ENCODE measurements at places on chromosomes 2 and 18.

- DNase-seq = no peak
These were observed 154.2 kb upstream of the KYNU start for GRCh38 chr2:142723236-142723635.

GRCh38 chr2:107742460-107743027, 84.1 kb upstream of the RGPD4 start:
- no peak for DNase-seq

GRCh38 chr2:109497911-109498870, 115.6 kb downstream of the SEPTIN10 start:
- no peak for DNase-seq

- DNase-seq = no peak
These were observed 3.9 kb downstream of the KRTCAP3 start for GRCh38 chr2:27446057-27446456.

- DNase-seq = no peak
These were observed 31.1 kb downstream of the NCOA1 start for GRCh38 chr2:24521975-24522639.

GRCh38 chr18:23578891-23579653, 7.2 kb downstream of the NPC1 start:
- DNase-seq = no peak

DNA sequence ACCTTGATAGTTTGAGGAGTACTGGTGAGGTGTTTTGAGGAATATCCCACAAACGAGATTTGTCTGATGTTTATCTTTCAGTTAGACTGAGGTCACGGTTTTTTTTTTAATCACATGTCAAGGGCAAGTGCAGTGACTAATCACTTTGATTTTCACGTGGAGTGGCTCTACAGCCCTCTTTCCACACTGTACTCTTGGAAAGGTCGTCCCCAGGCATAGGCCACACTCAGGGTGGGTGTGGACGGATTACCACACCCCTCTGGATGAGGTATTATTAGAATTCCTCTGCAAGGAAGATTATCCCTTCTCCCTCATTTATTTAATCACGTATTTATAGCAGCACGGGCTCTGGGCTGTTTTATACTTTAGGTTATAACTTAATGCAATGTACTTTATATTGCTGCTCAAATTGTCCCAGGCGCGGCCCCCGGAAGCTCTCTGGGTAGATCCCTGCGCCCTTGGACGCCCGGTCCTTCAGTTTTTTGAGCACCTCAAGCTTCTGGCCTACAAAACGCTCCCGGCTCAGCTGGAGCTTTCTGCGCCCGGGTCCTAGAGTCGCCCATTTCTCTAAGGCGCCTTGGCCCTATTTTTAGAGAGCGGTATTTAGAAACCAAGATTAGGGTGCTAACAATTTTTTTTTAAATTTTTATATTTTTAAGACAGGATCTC, 515 bp upstream of the PLEKHB2 start:
- DNase-seq = peak; percentile 59

DNA sequence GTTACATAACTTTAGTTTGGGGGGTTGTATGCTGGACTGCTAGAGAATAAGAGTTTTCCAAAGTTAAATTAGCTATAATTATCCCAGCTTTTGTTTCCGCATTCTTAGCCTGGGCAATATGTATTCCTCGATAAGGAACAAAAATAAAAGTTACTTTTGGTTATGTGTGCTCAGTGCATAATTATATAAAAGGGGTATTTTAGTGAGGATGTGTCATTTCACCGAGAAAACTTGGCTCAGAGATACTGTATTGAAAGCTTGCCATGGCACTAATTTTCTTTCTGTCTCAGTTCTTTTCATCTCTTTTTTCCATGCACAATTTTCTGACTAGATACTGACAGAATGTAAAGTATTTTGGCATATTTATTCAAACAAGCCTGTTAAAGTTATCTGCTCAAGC, 28.2 kb downstream of the ARHGAP15 start:
- DNase-seq = no peak

GRCh38 chr18:48714873-48715272, 176.0 kb downstream of the CTIF start:
- DNase-seq = no peak

GRCh38 chr2:234916674-234917073, 35.1 kb upstream of the SH3BP4 start:
- DNase-seq = no peak

DNA sequence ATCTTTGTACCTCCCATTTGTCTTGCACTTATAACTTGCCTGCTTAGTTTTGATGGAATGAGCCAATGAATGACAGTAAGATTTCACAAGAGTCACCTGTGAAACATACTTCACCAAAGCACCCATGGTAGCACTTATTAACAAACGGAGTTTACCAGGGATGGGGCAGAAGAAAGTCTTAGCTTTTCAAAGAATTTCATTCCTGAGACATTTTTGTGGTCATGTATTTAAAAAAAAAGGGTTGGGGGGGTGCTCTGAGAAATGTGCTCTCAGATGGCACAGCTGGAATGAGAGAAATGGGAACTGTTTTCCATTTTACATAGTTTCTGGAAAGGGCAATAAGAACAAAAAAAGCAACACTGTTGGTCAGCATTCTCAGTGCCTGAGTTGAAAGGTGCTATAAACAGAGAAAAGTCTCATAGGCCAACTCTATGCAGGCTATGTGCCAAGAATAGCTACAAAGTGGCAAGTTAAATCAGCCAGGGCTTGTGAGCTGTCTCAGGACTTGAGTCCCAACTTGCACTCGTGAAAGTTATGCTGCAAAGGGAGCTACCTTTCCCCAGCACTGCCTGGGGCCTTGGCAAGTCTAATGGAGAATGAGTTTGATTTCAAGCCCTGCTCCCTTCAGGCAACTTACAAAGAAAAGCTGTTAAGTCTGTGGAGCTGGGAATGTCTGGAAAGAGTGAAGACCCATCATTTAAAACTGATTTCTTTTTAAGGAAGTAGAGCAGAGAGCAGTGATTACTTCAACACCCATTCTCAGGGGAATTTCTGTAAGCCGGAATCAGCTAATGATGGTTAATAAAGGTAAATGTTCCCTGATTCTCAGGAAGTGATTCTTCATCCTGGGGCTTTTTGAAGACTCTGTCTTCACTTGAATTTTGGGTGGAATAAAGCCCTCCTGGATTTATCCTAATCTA, 170.6 kb downstream of the SLC8A1 start:
- DNase-seq = no peak

DNA sequence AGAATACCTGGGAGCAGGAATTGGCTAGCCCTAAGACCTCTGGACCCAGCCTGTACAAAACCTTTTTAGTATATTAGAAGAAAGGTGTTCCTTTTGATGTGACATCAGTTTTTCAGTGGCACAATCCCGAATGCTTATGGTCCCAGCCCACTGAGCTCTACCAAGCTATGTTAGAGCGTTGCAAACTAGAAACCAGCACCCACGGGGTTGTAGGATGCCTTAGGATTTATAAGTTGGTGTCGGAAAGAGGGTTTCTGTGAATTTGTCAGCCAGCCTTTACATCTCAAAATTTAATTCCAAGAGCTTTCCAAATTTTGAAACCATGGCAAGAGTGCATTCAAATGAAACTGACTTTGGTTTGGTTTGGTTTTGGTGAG, 499 bp upstream of the LMAN1 start:
- DNase-seq = no peak

GRCh38 chr18:77044866-77045664, 87.5 kb downstream of the MBP start:
- no peak for DNase-seq

DNA sequence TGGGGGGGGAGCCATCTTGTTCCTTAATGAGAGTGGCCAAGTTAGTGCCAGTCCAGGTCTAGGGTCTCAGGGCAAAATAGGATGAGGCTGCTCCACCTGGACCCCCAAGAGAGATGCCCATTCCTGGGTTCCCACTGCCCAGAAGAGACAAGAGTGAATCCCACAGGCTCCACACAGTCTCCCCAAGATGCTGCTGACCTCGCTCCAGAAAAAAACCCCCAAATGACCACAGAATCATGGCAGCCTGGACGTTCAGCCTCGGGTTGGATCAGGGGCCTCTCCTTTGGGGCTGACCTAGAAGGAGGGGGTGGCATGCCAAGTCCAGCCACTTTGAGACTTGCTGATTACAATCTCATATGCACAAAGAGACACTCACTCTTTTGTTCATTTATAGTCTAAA, 25.1 kb downstream of the STAT1 start:
- DNase-seq = no peak

- DNase-seq = no peak
These were observed 22.7 kb downstream of the NOSTRIN start for GRCh38 chr2:168825126-168825525.

DNA sequence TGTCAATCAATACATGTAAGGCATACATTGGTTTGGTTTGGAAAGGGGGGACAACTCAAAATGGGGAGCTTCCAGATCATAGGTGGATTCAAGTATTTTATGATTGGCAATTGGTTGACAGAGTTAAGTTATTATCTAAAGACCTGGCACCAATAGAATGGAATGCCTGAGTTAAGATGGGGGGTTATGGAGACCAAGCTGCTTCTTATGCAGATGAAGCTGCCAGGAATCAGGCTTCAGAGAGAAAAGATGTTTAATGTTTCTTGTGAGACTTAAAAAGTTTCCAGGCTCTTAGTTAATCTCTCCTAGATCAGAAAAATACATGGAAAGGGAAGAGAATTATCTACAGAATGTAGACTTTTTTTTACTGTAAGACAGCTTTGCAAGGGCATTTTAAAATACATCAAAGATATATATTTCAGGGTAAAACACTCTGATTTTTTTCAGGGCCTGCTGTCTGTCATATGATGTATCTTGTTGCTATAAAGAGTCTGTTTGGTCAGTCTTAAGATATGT, 1343.2 kb upstream of the LRRTM1 start:
- DNase-seq = no peak

DNA sequence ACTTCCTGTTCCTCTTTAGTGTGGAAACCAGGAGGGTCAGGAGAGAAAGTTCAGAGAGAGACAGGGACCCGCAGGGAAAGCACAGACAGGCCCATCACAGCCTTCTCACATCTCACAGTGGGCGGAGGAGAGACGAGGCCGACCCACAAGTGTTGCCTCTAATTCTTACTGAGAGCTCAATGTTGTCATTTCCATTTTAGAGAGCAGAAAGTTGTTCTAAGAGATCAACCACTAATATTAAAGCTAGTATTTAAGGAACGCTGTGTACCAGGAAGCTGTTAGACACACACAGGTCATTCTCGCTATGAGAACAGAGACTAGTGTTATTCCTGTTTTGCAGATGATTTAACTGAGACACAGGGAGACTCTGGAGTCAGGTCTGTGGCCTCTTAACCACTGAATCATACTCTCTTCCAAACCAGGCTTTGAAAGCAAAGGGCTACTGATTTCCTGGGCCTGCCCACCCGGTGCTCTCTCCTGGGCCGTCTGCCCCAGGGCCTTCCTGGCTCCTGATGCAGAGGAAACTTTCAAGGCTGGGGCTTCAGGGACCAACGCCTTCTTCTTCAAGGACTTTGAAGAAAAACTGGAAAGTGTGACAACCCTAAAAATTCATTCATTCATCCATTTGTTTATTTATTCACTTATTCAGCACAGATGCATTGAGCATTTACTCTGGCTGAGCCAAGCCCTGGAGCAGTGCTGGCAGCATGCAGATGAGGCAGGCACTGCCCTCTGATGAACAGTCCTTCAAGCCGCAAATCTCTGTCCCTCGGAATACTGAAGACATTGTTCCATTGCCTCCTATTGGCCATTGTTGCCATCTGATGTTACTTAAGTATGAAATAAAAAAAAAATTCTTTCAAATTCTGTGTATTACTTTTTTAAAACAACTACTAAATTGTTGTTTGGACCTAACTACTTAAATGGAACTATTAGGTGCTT, 37.2 kb upstream of the BIN1 start:
- no peak for DNase-seq

GRCh38 chr2:24993406-24994145, 21.8 kb upstream of the DNAJC27 start:
- no peak for DNase-seq

DNA sequence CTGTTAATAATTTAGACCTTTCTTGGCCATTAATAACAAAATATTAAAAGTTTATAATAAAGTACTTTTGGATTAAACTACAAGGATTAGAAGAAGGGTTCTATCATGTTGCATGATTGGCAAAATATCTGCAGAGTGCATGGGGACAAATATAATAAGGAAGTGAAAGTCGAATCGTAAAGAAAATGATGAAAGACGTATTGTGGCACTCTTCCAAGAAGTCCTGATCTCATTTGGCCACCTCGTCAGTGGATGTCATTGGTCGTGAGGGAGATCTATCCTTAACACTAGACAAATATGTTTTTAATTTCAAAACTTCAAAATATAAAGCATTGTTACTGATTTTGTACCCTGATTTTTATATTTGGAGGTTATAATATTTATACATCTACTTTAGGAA, 197.7 kb upstream of the STON1 start:
- no peak for DNase-seq

- DNase-seq = no peak
These were observed 40.6 kb upstream of the RFX8 start for GRCh38 chr2:101515477-101515876.

- no peak for DNase-seq
These were observed 4.4 kb downstream of the TBR1 start for GRCh38 chr2:161420406-161421074.

GRCh38 chr18:11671156-11671555, 17.9 kb upstream of the GNAL start:
- DNase-seq = no peak

DNA sequence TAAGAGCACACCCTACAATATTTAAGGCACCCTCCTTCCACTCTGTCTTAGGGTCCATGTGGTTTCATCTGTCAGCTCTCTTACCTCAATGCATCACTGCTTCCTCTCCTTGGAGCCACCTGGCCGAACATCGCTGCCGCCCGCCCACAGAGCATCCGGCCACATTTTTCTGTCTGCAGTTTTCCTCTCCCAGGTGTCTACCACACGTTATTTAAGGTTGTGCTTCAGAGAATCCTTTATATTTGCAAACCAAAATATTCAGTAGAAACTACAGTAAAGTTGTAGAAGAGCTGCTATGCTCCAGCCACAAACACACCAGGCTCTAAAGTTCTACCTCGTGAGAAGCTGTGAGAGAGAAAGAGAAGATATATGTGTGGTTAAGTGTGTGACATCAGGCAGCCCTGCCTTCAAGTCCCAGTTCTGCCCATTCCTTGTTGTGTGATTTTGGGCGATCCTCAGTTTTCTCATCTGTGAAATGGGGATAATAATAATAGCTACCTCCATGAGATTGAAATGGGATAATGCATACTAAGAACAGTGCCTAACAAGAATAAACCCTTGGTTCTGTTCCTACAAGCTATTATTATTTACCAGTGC, 4.9 kb upstream of the STK17B start:
- peak; percentile 81 for DNase-seq

- DNase-seq = no peak
These were observed 143.8 kb downstream of the MEIS1 start for GRCh38 chr2:66578687-66579106.

DNA sequence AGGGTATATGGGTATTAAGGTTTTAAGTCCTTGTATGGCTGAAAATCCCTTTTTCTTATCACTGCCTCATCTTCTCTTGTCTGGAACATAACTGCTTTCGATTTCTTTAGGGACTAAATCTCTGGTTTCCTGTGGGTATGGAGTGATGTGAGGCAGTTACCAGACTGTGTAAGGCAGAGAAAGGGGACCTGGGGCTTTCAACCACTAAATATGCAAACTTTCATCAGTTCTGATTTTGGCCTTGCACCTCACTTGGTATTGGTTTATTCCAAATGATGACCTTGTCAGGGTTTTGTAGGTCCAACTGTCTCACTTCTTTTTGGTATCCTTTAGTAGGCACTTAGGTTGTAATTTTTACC, 9.3 kb downstream of the MAP4K4 start:
- DNase-seq = peak; percentile 51
